Upper lobe of right lung (tissue), 1 donor: ENCODE measurements at places on chromosomes 1 and 21. TPM values are rescaled to one million over a fixed set of nuclear protein-coding genes. Genes with fewer than 3 reads are reported as not detected.

- DNase-seq: no peak
Observed at GRCh38 chr1:33342041-33342723, 21.3 kb upstream of the A3GALT2 start.

- no peak for DNase-seq
Observed at GRCh38 chr1:42369471-42369870, 11.1 kb upstream of the RIMKLA start.

The OR2T2 gene
- not detected for total RNA-seq

DNA sequence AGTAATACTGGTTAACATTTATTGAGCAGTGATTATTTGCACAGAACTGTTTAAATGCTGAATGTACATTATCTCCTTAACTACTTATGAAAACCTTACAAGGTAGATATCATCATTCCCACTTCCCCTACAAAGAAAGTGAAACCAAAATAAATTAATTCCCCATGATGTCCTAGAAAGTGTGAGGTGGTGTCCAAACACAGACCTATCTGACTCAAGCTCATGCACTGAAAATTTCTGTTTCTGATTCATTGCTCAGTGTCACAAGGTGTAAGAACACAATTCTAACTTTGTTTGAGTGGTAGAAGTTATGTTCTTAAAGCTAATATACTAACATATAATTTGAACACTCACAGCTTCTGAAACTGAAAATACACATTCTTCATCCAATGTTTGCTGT is 178.7 kb downstream of the MRPL39 start:
- no peak for DNase-seq
